ENCODE measurements at places on chromosomes 16 and 17.

- no peak for DNase-seq
Observed at GRCh38 chr17:7982173-7982572, 20.2 kb upstream of the GUCY2D start.

DNA sequence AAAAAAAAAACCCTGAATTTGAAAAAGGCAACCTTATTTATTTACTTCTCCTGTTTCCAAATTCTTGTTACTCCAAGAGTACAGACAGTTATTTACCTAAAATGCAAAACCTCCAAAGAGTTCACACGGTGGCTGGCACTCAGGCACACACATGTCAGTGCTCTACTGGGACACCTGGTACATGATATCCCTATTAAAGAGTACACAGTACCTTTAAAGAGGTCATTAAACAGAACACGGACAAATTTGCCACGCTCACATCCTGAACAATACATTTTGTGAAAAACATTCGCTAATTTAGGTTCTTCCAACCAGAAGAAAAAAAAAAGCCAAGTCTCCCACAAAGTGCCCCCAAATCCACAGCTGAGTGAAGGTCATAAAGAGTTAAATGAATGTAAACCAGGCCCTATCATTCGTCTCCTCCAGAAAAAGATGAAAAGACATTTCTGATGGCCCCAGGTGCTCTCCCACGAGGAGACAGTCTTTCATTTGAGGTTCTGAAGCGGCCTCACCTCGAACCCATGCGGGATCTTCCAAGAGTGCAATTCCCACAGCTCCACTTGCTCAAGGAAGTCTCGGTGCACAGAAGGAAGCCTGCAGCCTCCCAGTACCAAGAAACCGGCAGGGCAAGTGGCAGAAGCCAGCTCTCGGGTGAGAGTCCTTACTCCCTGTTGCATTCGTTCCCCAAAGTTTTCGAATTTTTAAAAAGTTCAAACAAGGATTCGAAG lies 993 bp downstream of the ERN1 start:
- no peak for DNase-seq

DNA sequence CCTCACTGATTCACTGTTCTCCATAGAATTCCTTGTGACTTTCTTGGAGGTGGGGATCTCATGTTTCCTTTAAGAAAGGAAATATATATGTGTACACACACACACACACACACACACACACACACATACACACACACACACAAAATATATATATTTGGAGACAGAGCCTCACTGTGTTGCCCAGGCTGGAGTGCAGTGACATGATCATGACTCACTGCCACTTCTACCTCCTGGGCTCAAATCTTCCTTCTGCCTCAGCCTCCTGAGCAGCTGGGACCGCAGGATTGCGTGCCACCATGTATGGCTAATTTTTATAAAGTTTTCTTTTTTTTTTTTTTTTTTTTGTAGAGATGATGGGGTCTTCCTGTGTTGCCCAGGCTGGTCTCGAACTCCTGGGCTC lies 45.9 kb downstream of the CDH13 start:
- DNase-seq: no peak

- no peak for DNase-seq
Observed at GRCh38 chr17:21171309-21171922, 42.5 kb downstream of the TMEM11 start.

GRCh38 chr16:19842426-19843157 lies 42.1 kb downstream of the GPRC5B start:
- no peak for DNase-seq

GRCh38 chr17:65455972-65456343 lies 105.5 kb downstream of the AXIN2 start:
- no peak for DNase-seq

DNA sequence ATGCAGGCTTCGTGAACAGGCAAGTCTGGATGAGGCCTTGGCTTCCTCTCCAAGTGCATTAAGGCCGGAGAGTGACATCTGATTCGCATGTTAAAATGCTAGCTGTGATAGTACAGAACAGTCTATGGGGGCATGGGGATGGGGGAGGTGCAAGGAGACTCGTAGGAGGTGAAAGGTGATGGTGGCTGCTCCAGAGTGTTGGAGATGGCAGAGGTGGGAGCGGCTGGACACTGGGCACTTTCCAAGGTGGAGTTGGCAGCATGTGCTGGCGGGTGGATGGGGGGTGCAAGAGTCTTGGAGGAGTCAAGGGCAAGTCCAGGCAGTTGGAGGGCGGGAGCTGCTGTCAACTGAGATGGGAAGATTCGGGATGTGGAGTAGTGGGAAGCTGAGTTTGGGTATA lies 350.9 kb upstream of the TNRC6C start:
- no peak for DNase-seq

DNA sequence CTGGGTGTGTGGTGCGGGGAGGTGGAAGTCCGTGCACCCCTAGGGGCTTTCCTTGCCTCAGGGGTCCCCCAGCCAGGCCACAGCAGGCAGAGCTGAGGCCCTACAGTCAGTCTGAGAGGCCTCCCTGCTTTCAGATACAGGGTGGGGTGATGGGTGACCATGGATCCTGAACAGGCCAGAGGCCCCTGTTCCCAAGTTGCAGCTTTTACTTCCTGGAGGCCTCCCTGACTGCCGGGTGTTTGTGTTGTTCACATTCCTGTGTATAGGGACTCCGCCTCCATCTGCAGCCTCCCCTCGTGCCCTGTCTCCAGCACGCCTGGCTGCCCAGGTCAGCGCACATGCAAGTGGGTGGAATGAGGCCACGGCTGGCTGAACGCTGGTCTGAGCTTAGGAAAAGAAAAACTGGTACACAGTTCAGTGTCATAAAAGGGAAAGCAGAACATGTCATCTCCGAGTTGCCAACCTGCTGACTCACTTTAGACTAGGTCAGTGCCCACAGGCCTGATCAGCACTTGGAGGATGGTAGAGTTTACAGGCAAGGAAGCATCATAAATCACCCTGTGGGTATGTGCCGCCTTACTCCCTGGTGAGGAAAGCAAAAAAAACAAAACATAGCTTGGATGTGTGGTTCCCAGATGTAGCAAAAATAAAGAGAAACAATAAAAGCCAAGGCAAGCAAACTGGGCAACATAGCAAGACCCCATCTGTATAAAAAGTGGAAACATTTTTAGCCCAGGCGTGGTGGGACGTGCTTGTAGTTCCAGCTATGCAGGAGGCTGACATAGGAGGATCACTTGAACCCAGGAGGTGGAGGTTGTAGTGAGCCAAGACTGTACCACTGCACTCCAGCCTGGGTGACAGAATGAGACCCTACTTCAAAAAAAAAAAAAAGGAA lies 6.2 kb upstream of the SLC7A6 start:
- DNase-seq: no peak

- no peak for DNase-seq
Observed at GRCh38 chr16:4514606-4515005, 24.0 kb downstream of the CDIP1 start.

DNA sequence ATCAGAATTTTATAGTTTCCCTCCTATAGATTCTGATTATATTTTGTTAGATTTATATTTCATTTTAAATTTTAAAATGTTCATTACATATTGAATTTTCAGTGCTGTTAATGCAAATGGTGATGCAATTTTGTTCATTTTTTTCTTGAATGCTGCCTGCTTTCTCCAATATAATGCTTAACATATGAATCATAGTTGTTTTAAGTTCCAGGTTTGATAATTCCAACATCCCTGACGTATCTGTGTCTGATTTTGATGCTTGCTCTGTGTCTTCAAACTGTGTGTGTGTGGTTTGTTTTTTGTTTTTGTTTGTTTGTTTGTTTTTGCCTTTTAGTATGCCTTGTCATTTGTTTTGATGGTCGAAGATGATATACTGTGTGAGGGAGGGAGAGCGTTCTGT lies 134.7 kb upstream of the ELAC2 start:
- DNase-seq: no peak

DNA sequence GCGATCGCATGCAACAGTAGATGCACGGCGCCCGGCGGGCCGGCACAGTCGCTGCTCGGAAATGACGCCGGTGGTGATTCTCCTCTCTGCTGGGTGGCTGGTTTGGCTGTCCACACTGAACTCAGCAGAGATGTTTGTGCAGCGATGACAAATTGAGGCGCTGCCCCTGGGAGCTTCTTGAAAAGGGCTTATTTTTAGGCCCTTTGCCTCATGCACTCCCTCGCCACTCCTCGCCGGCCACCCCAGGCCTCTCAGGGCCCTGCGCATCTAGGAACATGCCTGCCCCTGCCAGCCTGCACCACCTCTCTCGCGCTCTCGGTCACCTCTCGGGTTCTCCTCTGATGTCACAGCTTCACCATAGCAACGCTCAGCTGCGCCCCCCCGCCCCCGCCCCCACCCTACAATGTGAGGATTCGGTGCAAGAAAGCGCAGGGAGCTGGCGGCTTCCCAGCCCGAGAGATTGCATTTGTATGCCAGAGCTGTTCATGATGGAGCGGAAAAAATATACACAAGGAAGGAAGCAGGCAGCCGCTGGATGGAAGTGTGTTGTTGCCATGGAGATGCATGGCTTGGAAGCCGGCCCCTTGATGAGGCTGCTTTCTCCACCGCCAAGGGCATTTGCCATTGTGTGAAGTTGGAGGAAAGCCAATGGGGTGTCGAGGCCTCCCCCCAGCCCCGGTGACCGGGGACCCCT lies 81.3 kb upstream of the PLCG2 start:
- no peak for DNase-seq

DNA sequence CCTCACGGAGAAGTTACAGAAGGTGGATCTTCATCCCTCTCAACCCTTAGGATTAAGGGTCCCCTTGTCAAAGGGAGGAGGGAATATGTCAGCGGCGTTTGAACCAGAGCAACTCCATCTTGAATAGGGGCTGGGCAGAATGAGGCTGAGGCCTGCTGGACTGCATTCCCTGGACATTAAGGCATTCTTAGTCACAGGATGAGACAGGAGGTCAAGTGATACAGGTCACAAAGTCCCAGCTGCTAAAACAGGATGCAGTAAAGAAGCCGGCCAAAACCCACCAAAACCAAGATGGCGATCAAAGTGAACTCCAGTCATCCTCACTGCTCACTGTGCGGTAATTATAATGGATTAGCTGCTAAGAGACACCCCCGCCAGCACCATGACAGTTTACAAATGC lies 36.7 kb downstream of the RBFOX3 start:
- DNase-seq: no peak

GRCh38 chr17:74779948-74780400 lies 3.8 kb upstream of the NAT9 start:
- DNase-seq: no peak

DNA sequence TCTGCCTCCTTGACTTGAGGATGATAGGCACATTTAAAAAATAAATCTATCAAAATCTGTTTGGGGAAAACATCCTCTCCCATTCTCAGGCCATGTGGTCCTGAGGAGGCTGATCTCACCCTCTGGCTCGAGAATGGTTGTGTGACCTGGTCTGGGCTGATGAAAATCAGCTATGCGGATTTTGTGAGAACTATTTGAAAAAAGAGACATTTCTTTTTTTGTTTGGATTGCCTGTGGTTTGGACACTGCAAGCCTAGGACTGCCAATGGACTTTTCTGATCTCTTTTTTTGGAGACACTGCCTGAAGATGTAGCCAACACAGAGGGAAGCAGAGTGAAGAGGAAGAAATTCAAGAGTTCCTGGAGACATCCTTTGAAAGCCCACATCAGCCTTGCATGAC lies 145.9 kb downstream of the HS3ST3B1 start:
- DNase-seq: no peak

GRCh38 chr17:27239584-27239983 lies 54.3 kb upstream of the WSB1 start:
- no peak for DNase-seq

- no peak for DNase-seq
Observed at GRCh38 chr17:34894964-34895363, 66.3 kb downstream of the CCT6B start.

GRCh38 chr17:5237541-5238016 lies 2.9 kb upstream of the SCIMP start:
- DNase-seq: no peak

GRCh38 chr17:35238821-35239220 lies 4.1 kb upstream of the SLFN5 start:
- no peak for DNase-seq

GRCh38 chr16:86371083-86371803 lies 139.1 kb upstream of the FOXF1 start:
- DNase-seq: no peak

GRCh38 chr17:80030730-80031410 lies 4.8 kb downstream of the TBC1D16 start:
- DNase-seq: no peak

DNA sequence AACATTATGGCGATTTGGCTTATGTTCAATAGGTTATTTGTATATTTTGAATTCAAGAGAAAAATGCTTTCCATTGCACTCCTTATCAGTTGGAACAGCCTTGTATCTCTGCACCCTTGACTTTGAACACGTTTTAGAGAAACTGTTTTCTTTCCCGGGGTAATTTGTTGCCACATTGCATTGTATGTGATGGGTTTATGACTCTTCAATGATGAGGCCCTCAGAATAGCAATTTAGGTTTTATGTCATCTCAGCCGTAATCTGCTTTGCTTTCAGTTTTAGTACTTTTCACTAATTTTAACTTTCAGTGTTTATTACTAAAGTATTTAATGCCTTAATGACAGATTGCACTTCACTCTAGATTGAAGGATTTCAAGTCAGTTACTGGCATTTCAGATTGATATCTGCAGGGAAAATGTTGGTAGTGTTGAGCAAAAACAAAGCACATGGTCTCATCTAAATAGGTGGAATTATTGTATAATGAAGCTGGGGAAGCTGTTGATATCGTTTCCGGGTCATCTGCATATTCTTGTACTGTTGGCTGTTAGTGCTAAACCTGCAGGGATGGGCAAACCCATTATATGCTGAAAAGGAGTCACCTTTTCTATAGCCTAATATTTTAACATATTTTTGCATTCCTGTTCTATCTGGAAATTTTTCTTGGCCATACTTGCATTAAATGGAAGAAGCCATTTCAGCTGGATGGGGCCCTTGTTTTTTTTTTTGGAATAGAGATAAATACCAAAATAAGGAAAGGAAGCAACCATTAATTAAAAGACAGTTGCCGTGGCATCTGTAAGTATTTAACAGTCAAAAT lies 2.0 kb downstream of the LUC7L3 start:
- peak; percentile 10 for DNase-seq

GRCh38 chr16:11292076-11292748 lies 11.1 kb upstream of the PRM1 start:
- no peak for DNase-seq

- no peak for DNase-seq
Observed at GRCh38 chr17:60579090-60579489, 20.9 kb upstream of the PPM1D start.

DNA sequence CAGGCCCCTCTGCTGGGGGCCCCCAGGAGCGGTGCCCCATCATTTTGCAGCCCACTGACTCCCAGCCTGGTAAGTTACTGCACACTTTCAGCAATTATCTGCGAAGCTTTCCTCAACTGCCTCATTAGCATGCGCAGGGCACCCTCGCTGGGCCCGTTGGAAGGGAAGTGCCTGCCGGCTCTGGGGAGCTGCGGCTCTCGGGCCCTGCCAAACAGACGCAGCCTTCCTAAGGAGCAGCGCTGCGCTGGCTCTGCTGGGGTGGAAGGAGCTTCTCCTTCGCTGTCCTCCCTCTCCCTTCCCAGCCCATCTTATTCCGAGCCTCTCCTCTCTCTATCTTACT lies 71.0 kb downstream of the RBBP6 start:
- no peak for DNase-seq

Measured in NCI-H1694 treated with DMSO at 0.1 percent for 48 hours (cell line).